ENCODE measurements at places on chromosomes 5 and 9.

DNA sequence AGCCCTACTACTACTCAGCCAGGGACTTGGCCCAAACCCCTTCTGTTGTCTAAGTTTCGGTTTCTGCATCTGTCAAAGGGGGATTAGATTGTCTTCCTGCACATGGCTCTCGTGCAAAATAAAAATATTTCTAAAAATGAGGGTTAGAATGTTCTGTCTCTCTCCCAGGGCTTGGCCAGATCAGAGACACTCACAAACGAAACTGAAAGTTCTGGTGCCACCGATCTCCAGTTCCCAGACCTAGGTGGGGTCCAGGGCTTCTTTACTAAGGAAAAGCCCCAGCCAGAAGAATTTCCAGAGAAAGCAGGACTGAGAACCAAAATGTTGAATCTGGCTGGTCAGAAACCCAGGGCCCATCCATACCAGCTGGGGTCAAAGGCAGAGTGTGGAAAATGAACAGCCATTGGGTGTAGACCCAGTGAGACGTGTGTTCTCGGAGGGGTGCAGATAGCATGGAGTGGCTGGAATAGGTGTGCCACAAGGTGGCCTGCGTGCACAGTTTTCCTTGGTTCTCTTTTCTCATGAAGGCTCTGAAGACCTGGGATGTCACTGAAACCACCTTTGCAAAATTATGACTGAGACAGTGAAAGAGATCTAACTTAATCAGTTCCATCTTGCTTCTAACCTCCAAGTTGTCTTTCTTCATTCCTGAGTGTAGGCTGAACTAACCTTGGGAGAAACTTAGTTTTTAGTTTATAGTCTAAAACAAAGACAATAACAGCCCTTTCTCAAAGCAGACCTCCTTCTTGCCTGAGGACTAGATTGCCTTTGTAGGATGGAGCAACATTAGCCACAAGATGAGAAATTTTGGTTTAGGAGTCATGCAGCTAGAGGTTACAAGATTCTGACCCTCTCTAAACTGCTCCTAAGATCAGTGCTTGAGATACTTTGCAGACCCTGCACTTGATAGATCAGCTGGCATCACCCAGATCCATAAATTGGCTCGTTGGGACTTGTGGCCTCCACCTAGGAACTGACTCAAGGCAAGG is 2.3 kb upstream of the SLC23A1 start:
- no peak for DNase-seq

- no peak for DNase-seq
These were observed 26.6 kb upstream of the ATP6V1G1 start for GRCh38 chr9:114560956-114561355.

GRCh38 chr9:17082343-17083064 is 52.3 kb upstream of the CNTLN start:
- DNase-seq, result no peak

- DNase-seq, result no peak
These were observed 237.5 kb downstream of the AP3B1 start for GRCh38 chr5:78056901-78057514.

- DNase-seq, result no peak
These were observed 123.5 kb downstream of the APBA1 start for GRCh38 chr9:69548681-69549080.

DNA sequence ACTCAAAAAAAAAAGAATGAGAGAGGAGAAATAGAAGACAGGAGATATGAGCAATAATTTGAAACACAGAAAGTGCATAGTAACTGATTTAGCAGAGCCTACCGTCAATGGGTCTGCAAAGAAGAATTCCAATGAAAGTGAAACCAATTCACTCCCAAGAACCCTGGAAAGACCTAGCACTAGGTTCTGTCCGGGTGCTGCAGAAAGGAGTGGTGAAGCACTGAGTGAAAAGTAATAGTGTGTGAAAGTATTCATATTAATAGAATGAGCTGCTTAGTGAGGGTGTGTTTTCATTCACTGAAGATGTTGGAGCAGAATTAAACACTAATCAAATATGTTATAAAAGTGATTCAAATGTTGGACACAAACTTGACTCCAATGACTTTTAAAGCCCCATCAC is 51.3 kb upstream of the SLC30A5 start:
- no peak for DNase-seq

GRCh38 chr5:127320032-127320965 is 29.7 kb downstream of the MEGF10 start:
- no peak for DNase-seq

GRCh38 chr5:16160706-16161105 is 18.9 kb downstream of the MARCHF11 start:
- no peak for DNase-seq

- DNase-seq, result no peak
These were observed 48.1 kb downstream of the EPB41L4B start for GRCh38 chr9:109272745-109273144.

All from GM12891 (cell line).